ENCODE measurements at places on chromosomes 2 and 18.

DNA sequence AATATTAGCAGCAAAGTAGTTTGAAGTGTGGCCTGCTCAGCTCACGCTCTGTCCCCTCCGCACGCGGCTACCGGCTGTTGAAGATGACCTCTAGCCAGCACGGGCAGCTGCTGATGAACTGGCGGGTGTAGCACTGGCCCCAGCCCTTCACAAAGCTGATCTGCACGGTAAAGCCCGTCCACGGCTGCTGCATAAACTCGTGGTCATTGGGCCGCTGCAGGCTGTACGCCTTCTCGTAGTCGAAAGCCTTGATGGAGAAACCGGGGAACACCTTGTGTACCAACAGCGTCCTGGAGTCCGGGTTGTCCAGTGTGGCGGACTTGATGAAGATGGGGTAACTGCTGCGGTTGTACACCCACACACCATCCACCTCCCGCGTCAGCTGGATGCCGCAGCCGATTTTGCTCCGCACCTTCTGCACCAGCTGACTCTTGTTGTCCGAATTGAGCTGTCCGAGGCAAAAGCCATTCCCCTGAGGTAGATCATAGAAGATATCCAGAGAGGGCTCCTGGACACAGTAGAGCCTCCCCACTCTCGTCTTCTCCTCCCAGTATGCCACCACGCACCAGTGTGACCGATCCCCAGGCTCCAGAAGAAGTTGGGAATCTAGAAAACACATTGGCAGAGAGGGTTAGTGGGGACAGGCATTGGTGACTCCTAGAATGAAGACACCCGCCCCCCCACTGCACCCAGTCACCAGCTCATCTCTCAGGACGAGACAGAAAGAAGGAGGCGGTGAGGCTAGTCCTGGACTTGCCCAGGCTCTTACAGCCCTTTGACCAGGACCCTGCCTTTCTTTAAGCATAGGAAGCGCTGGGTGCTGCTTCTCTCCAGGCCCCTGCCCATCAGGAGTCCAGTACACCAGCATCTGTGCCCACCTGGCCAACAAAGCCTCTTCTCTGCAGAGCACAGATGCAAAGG, 29.2 kb downstream of the SMAD7 start:
- no peak for DNase-seq

GRCh38 chr18:36212301-36213171, 25.2 kb downstream of the MOCOS start:
- DNase-seq: no peak

DNA sequence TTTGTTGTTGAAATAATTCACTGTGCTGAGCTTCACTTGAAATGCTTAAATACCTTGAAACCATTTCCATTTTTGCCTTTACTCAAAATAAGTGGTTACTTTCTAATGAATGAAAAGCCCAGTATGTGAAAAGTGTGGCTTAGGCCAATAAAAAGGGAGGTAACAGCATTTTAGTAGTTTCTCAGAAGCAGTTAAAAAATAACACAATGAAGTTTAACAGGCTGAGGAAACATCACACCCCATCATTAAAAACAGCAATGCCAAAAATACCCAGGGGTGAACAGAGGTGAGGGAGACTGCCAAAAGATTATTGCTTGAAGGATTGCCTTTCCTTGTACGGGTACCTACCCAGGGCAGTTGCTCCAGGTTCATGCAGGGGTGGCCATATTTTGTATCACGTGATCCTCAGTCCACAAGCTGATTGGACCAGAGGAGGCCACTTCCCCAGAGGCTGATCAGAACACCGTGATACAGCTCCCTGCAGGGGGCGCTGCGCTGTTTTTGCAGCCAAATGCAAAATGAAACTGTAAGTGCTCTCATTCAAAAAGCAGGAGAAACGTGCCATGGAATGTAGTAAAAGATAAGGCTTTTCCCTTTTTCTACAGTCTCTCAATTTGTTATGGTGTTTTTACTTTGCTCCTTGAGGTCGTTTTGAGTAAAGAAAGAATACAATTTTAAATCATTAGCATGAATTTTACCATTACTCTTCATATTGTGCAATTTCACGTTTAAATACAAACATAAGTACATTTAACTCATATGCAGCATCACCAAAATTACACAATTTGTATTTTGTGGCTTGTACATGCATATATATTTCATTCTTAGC, 70.2 kb upstream of the SH3BP4 start:
- no peak for DNase-seq

DNA sequence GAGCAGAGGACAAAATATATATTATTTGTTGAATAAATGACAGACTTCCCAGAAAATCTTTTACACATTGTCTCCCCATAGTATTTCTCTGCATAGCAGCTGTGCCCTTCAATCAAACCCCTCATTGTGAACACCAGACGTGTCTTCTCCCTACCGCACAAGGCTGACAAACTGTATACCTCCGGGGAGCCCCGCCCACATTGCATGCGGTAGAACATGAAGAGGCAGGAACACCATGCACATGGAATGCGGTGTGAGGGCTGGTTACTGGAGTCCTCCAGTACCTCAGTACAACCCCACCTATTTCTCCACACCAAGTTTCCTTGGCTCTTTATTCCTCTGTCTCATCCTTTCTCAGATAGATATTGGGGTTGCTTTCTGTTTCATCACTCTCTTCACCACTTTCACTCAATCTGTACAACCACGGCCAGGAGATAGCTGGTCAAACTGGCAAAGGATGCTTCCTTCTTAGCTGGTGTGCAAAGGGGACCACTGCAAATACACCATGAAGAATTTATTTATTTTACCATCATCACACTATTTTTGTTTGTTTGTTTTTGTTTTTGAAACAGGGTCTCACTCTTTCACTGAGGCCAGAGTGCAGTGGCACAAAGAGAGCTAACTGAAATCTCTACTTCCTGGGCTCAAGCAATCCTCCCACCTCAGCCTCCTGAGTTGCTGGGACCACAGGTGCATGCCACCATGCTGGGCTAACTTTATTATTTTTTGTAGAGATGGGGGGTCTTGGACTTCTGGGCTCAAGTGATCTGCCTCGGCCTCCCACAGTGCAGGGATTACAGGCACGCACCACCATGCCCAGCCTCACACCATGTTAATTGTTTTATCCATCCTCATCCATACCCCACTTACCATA, 2.3 kb upstream of the NBAS start:
- DNase-seq: no peak

DNA sequence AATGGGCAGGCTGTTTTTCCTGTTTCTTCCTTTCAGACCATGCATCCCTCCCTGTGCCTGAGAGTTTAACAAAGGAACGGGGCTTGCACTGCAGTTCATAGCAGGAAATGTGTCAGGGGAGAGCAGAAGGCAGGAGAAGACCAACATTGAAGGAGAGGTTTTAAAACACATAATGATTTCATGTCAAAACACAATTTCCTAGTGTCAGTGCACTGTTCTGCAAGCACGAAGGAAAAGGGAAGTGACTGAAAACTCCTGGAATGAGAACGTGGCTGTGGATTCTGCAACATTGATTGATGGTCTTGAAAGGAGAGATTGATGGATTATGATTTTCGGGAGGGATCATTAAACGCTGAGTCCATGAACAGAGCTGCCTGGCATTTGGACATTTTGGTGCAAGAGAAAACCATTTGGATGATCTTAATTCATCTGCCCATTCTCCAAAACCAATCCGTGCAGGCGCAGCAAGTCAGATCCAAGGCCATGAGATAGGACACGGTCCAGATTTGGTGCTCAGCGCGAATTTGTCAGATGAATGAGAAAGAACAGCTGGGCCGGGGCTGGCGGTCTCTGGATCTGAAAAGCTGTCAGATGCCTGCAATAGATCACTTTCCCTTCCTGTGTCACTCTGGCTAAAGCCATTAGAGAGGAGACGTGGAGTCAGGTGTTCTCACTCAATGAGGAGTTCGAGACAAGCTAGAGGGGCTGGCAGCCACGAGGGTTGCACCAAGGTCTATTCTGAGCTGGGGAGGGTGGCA, 38.4 kb downstream of the C1QL2 start:
- DNase-seq: no peak

- no peak for DNase-seq
Measured at GRCh38 chr2:43293744-43294695, 67.6 kb upstream of the ZFP36L2 start.

- no peak for DNase-seq
Measured at GRCh38 chr2:235098269-235098668, 146.5 kb downstream of the SH3BP4 start.

GRCh38 chr2:1509271-1510065, 96.2 kb downstream of the TPO start:
- no peak for DNase-seq

GRCh38 chr2:138503087-138503442, 1.5 kb downstream of the SPOPL start:
- DNase-seq: no peak

GRCh38 chr2:221103930-221104329, 468.2 kb downstream of the EPHA4 start:
- no peak for DNase-seq

GRCh38 chr2:110688594-110689091, 10.8 kb upstream of the BUB1 start:
- no peak for DNase-seq

DNA sequence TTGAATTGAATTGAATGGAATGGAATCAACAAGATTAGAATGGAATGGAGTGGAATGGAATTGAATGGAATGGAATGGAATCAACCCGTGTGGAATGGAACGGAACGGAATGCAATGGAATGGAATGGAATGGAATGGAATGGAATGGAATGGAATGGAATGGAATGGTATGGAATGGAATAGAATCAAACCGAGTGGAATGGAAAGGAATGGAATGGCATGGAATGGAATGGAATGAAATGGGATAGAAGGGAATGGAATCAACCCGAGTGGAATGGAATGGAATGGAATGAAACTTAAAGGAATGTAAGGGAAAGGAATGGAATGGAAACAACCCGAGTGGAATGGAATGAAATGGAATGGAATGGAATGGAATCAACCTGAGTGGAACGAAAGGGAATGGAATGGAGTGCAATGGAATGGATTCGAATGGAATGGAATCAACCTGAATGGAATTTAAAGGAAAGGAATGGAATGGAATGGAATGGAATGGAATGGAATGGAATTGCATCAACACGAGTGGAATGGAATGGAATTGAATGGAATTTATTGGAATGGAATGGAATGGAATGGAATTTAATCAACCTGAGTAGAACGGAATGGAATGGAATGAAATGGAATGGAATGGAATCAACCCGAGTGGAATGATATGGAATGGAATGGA, 1146.6 kb downstream of the RPIA start:
- no peak for DNase-seq

DNA sequence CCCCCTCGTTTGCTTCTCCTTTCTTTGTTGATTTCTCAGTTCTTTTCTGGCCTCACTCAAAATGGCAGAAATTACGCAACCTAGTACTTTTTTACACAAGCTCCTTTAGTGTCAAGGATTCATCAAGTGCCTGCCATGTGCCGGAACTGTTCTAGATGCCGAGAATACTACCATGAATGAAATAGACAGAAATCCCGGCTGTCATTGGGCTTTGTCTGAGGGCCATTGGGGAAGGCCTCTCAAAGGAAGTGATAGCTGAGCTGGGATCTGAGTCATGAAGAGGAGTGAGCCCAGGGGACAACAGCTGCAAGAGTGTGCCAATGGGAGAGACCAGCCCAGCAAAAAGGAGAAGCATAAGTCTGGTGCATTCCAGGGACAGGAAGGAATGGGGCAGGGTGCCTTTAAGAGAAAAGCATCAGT, 34.3 kb upstream of the PPP1CB start:
- DNase-seq: no peak

- no peak for DNase-seq
Measured at GRCh38 chr2:101811226-101812015, 113.9 kb downstream of the MAP4K4 start.

DNA sequence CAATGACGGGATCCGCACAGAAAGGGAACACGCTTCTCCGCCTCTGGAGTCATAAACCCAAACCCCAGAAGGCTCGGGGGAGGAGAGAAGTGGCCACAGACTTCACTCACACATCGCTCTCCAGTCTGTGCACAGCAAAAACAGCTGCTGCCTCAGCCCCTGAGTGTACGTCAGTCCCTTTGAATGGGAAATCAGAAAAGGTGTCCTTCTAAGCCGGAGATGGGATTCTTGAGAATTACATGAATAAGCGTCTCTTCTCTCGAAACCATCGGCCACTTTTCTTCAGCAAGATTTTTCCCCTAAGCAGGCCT, 78.3 kb downstream of the PDCL3 start:
- DNase-seq: no peak

GRCh38 chr18:69674292-69674877, 273.3 kb downstream of the CD226 start:
- no peak for DNase-seq

GRCh38 chr2:53559302-53559966, 208.2 kb upstream of the CHAC2 start:
- DNase-seq: no peak

GRCh38 chr2:29006980-29007301, 25.8 kb downstream of the TOGARAM2 start:
- no peak for DNase-seq

Data from stimulated activated CD8-positive, alpha-beta memory T cell treated with anti-CD3 and anti-CD28 coated beads, Interleukin-15, amount 100 ng/mL, for 4 hours (primary cell).